ENCODE measurements at places on chromosomes 1 and 21.

- DNase-seq: no peak
These were observed 40.7 kb downstream of the ARHGEF11 start for GRCh38 chr1:157004806-157005205.

- DNase-seq: no peak
These were observed 89.0 kb downstream of the LIPI start for GRCh38 chr21:14121719-14122118.

GRCh38 chr1:172398193-172398592 is 22.3 kb upstream of the C1orf105 start:
- no peak for DNase-seq

DNA sequence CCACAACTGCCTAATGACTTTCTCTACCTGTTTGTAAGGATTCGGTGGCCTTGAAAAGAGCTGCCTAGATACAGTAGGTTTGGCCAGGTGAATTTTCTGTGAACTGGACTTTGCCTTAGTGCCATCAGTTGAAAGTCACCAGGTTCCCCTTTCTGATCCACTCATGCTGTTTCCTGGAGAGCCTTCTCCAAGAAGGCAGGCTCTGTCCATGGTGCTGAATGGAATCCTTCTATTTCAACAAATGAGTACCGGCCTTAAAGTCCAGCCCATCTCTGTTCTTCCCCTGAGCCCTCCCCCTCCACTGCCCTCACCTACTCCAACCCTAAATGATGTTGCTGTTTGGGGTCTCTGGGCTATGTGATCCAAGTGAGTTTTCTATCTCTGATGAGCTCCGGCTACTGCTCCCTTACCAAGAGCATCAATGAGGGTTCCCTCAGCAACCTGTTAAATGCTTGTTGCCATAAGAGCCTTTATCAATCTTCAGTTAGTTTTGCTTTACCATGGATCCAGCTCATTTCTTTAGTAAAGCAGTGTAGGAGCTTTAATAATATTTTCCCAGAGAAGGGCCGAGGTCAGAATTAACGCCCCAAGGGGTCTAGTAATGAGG is 500.4 kb downstream of the PTPRU start:
- no peak for DNase-seq

GRCh38 chr1:100539836-100540536 is 2.0 kb downstream of the GPR88 start:
- DNase-seq: peak; percentile 36

- no peak for DNase-seq
These were observed 58.0 kb upstream of the DMRTA2 start for GRCh38 chr1:50481142-50481736.

DNA sequence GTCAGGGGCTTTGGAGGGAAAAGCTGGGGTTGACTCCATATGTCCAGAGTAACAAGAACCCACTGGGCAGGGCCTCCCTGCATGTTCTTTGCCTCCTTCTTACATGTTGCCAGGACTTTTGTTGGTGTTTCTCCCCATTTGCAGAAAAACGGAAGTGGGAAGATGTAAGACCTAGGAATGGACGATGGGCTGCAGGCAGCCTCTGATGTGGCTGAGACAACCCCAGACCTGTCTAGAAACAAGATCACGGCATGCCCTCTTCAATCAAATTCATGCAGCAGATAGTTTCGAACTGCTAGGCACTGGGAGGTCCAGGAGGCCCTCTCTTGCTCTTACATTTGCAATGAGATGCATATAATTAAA is 3.4 kb downstream of the FAM43B start:
- DNase-seq: no peak

DNA sequence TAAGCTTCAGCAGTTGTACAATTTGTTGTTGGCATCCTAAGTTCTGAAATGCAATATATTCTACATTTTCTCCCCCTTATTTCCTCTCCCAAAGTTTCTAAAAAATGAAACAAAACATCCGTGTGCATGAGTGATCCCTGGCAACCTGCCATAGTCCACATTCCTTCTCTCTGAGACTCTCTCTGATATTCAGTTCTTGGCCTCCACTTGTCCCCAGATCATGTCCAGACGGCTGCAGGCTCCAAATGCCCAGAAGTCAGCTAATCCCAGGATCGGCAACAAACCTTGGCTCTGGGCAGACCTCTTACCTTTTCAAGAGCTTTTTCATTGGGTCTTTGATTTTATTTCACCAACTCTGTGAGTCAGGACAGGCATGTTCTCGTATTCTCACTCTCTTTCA is 187.8 kb downstream of the ETS2 start:
- no peak for DNase-seq

DNA sequence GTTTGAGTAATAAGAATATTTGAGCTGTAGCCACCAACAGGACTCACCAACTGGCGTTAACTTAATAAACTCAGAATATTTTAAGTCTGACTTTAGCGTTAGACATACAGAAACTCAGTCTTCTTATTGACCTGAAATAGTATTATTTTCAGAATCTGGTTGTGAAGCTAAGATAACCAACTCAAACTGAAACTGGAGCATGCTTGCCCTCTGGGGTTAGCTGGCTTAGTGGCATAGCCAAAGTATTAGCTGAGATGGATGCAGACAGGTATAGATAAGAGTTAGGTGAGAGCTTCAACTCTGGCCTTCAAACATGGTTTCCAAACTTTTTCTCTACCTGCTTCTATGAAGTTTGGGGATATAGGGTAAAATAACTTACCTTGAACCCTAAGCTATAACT is 40.5 kb downstream of the AMY1C start:
- no peak for DNase-seq

- DNase-seq: no peak
These were observed 7.5 kb upstream of the TTC22 start for GRCh38 chr1:54808443-54809207.

GRCh38 chr1:152061952-152062351 is 25.1 kb upstream of the S100A11 start:
- DNase-seq: no peak

Data from NCI-H524 (cell line).